ENCODE measurements at places on chromosomes 16 and 17.

DNA sequence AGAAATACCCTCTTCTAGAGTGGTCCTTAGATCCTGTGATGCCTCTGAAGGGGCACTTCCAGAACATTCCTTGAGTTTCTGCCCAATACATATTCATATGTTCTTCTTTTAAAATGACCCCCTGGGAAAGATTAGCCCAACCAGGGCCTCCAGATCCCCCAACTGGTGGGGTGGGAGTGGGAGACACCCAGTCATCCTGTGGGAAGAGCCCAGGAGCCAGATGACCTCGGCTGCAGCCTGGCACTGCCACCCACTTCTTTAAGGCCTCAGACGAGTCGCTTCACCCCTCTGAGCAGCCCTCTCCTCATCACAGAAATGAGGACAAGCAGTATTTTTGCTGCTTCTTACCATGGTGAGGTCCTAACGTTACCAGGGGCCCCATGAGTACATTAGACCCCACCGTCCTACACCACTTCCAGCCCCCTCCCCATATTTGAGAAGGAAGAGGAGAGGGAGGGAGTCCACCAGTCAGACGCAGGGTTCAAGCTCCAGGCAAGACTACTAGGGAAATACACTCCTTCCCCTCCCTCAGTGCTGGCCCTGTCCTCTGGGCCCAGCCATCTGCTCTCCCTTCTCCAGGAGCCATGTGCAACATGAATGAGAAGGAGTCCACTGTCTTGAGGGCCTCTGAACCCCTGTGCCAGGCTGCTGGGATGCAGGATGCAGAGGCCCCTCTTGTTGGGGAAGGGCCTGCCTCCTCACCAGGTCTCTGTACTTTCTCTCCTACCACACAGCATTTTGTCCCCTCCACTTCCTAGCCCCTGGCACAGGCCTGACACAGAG, 11.8 kb downstream of the MPO start:
- DNase-seq, result no peak

- DNase-seq, result no peak
Measured at GRCh38 chr16:3776316-3776715, 59.0 kb upstream of the TRAP1 start.

DNA sequence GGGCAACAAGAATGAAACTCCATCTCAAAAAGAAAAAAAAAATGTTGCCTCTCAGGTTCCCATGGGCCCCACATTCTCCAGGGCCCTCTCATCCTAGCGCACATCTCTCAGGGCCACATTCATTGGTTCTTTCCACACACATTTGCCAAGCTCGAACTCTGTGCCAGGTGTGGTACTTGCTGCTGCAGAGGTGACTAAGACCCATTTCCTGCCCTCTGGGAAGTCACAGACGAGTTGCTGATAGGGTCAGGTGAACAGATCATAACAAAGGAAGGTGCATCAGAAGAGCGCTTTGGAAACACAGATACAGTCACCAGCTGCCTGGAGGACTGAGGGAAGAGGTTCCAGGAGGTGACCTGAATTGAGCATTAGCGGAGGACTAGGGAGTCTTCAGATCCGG, 1.0 kb downstream of the GSDMA start:
- DNase-seq, result no peak

DNA sequence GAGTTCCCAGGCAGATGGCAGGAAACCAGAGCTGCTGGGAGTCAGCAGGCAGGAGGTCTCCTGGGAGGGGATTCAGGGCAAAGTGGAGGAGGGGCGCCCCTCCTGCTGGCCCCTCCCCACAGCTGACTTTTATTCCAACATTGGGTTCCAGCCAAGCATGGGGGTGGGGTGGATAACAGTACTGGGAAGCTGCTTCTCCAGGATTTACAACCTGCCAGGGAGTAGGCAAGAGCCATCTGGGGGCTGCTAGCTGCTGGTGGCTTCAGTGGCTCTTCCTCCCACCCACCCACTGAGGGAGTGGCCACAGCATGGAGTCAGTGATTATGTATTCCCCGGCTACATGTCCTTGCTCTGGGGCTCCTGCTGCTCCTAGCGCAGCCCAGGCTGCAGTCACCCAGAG, 36.8 kb downstream of the TMEM132E start:
- DNase-seq, result no peak

- peak; percentile 65 for DNase-seq
Measured at GRCh38 chr17:55624772-55625433, 97.8 kb downstream of the TMEM100 start.

DNA sequence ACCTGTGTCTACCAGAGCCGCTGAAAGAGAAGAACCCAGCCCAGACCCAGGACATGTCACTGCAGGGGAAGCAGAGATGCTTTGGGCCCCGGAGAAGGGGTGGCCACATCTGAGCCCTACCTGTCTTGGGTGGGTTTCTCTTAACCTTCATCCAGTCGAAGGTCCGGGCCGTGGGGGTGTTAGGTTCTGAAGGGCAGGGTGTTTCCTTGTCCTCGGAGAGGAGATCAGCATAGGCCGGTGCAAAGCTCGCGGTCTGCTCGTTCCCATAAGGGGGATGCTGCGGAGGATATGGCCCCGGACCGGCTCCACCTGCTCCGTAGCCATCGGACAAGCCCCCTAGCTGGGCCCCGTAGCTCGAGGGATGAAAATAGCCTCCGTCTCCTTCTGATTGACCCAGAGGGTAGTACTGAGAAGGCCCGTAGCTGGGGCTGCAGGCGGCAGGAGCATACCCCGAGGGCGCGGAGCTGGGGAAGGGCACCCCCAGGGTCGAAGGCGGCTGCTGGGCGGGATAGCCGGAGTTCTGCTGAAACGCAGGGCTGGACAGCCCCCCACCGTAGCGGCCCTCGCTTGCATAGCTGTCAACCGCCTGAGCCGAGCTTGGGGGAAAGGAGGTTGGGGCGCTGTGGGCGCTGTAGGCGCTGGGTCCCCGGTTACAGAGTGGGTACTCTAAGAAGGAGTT, 464 bp downstream of the HOXB1 start:
- DNase-seq, result no peak

DNA sequence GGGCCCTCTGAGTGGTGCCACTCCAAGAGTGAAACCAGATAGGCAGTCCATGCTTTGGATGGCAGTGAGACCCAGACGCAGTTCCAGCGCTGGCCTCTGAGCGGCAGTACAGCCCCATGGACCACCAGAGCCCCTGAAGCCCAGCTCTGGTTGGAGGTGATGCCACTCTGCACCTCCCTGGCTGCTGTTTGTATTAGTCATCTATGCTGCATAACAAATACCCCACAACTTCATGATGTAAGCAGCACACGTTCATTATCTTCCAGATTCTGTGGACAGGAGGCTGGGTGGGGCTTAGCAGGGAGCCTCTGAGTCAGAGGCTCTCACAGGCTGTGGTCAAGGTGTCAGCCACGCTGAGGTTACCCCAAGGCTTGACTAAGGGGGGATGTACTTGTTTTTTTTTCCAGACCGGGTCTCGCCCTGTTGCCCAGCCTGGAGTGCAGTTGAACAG, 5.1 kb upstream of the NME4 start:
- peak; percentile 87 for DNase-seq

DNA sequence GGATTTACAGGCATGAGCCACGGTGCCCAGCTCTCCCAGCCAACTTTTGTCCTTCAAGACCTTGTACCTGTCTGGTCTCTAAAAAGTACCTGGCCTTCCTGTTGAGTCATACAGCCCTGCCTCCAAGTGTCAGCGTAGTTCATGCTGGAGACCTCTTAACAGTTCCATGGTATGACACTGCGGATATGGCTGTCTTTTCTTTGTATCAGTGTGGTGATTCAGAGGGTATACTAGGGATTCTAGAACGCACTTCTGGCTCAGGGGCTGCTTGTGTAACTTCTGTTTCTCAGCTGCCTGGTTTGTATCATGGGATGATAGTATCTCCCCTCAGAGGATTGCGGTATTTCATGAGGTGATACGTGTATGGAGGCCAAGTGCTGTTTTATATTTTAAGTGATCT, 2.0 kb upstream of the TMEM11 start:
- DNase-seq, result no peak

DNA sequence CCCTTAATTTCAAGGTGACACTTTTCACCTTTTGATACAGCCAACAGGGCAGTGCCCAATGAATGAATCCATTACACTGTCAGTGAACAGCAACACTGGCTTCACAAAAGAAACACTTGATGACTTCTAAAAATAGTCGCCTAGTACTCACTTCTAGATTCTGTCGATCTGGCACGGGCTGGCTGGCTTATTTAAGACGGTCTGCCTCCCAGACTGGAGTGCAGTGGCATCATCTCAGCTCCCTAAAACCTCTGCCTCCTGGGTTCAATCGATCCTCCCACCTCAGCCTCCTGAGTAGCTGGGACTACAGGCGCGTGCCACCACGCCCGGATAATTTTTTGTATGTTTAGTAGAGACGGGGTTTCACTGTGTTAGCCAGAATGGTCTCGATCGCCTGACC, 1.9 kb downstream of the NDUFAB1 start:
- no peak for DNase-seq

DNA sequence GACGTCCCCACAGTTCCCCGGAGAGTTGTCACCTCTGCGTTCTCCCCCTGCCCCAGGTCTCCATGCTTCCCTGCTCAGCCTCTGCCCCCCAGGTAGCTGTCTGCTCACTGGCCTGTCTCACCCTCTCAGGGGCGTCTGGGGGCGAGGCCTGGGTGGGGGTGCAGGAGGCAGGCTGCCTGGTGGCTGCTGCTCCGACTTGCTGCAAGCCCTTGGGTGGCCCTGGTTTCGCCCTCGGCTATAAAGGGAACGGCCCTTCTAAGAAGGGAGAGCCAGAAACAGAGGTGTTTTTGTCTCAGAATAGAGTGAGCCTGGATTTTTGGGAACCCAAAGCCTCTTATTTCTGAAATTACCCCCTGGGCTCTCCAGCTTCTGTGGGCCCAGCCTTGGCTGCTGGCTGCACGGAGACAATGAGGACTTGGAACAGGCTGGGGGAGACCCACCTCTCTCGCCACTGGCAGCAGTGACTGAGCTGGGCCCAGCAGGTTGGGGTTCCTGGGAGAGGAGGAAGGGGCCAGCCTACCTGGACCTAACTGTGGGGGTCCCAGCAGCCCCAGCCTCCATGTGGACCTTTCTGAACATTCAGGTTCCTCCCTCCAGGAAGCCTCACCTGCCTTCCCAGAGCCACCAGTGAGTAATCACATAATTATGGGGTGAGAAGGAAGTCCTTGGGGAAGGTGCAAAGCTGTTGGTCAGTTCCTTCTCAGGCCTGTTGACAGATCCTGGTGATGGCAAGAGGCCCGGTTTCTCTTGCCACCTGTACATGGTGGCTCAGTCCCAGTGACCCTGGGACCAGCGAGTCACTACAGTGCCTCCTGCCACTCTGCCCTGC, 15.5 kb upstream of the SPNS2 start:
- DNase-seq, result no peak

DNA sequence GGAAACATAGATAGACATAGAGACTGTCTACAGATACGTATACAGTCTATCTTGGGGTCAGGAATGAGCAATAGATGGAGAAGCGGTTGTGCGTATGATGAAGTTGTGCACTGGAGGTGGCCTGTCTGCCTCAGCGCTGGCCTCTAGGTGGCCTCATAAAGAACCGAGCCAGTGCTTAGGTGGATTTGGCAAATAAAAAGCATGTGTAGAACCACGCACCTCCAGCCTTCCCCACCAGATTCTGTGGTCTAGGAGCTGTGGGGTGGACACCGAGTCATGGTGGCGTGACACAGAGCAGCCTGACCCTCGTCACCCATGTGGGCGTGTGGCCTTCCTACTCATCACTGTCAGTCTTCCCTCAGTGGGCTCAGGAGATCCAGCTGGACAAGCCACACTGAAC, 34.0 kb downstream of the PGS1 start:
- DNase-seq, result peak; percentile 60

DNA sequence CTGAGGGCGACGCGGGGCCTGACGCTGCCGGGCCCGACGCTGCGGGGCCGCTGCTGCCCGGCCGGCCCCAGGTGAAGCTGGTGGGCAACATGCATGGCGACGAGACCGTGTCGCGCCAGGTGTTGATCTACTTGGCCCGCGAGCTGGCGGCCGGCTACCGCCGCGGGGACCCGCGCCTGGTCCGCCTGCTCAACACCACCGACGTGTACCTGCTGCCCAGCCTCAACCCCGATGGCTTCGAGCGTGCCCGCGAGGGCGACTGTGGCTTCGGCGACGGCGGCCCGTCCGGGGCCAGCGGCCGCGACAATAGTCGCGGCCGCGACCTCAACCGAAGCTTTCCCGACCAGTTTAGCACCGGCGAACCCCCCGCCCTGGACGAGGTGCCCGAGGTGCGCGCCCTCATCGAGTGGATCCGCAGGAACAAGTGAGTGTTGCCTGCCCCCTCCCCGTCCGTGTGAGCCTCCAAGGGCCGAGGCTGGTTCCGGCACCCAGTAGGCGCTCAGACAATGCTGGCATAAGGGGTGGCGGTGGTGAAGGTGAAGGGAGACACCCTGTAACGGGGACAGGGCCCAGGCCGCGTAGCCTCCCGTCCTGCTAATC, 676 bp downstream of the CPD start:
- peak; percentile 54 for DNase-seq

DNA sequence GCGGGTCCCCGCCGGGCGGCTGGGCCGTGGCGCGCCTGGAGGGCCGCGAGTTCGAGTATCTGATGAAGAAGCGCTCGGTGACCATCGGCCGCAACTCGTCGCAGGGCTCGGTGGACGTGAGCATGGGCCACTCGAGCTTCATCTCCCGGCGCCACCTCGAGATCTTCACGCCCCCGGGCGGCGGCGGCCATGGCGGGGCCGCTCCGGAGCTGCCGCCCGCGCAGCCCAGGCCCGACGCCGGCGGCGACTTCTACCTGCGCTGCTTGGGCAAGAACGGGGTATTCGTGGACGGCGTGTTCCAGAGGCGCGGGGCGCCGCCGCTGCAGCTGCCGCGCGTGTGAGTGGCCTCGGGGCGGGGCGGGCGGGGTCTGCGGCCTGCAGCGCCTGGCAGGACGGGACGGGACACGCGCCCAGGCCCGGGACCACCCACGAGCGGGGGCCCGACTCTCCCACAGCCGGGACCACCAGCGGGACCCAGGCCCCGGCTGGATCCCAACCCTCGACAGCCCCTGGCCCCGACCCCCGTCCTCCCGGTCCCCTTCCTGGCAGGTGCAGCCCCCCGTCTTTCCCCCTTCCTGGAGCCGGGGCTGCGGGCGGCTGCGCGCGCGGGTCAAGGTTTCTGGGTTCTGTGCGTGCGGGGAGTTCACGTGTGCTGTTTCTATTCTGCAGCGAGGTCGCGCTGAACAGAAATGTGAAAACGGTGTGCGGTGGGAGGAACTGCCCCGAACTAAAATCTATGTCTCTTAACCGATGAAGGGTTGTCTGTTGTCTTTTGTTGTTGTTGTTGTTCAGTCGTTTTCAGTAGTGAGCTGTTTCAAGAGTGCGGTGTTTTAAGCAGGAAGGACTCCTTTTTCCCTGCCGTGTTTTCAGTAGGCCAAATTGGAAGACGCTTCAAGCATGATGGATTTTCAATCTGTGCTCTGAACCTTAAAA, 705 bp downstream of the FOXK2 start:
- DNase-seq, result peak; percentile 48

Measured in activated CD4-positive, alpha-beta T cell treated with anti-CD3 and anti-CD28 coated beads, Interleukin-2, Interleukin-6, amounts not matched to agents 100 ng/mL and 50 ng/mL, durations not matched to agents 16 hours and 8 hours (primary cell).